ENCODE measurements at places on chromosomes 5 and 9.

DNA sequence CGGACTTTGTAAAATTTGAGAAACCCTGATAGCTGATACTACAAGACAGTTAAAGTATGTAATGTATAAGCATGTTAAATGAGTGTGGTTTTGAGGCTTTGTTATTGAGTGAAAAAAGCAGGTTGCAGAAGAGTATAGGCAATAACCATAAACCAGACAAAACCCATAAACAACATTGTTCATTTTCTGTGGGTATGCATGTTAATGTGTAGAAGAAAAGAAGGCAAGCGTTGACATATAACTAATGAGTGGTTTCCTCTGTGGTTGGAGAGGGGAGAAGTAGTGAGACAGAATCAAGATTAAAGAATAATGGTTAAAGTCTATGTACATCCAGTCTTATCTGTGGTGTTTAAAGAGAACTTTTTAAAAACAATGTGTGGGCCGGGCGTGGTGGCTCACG is 26.2 kb downstream of the RAD23B start:
- DNase-seq: no peak

DNA sequence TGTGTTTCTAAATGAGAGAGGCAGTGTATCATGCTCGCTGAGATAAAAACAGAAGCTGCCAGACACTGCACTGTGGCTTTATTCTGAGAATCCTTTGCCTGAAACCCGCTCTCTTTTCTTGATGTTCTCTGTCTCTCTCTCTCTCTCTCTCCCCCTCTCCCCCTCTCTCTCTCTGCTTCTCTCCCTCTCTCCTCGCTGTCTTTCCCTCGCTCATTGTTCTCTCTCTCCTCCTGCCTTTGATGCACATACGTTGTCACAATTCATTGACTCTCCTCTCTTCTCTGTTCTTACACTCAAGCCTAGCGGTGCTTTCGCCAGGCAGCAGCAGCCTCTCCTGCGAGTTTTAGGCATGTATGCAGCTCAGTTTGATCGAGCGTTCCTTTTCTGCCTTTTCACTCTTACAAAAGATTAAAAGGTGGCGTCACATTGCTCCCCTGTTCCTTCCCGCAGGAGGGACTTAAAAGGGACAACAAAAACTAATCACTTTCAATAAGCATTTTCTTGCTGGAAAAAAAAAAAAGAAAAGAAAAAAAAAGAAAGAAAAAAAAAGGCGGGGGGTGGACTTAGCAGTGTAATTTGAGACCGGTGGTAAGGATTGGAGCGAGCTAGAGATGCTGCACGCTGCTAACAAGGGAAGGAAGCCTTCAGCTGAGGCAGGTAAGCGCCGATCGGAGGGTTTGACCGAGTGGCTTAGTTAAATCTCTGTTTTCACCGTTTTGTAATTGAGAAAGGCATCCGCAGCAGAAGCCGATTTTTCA is 717.9 kb upstream of the WWC1 start:
- no peak for DNase-seq

DNA sequence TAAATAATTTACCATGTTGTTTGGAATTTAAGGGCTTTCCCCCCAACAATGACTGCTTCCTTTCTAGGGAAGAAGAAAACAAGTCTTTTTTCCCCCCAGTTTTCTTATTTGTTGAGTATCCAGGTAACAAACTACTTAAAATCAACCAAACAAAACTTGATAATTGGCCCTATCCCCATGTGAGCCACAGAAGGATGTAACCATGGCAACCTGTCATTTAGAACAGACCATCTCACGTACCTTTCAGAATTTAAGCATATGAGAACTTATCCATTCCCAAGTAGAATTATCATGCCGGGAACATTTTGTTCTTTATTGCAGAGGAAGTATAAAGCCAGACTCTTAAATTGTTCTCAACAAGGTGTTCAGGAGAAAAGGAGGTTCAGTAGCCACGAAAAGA is 392.3 kb downstream of the CETN3 start:
- no peak for DNase-seq

- no peak for DNase-seq
Measured at GRCh38 chr5:57348376-57349140, 134.1 kb downstream of the ACTBL2 start.

GRCh38 chr5:31918739-31919138 is 255.4 kb downstream of the GOLPH3 start:
- no peak for DNase-seq

DNA sequence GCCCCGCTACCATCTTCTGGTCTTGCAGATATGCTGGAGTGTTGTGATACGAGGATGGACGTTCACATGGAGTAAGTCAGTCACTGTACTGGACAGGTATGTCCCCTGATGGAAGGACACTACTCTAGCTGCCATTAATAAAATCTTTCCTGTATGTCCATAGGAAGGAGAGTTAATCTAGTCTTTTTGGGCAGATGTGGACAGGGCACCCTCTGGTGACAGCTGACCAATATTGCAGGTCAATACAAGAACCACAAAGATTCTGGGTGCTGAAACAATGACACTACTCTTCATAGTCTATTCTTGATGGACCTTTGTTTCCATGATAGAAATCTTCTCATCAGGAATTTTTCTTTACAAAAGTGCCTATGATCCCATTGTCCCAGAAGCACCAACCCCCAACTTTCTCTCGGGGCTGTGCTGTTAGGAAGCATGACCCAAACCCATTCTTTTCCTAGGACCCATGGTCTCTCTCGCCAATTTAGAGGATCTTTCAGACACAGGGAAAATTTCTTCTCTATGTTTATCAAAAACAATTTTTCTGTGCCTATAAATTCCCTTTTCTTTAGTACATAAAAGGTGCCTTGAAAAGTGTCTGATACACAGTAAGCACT is 376.9 kb downstream of the DTWD2 start:
- DNase-seq: no peak

Measured in activated T-cell treated with anti-CD3 and anti-CD28 coated beads, Interleukin-2, amount 50 U/mL, for 24 hours (primary cell).